ENCODE measurements at places on chromosomes 5 and 9.
A peak's percentile ranks its signal among the peaks of the same experiment; 100 is the strongest.

- no peak for DNase-seq
Observed at GRCh38 chr9:83274787-83275186, 211.8 kb upstream of the RASEF start.

- DNase-seq, result no peak
Observed at GRCh38 chr9:20373263-20373662, 249.0 kb downstream of the MLLT3 start.

GRCh38 chr5:33631786-33632185 is 191.0 kb downstream of the TARS1 start:
- DNase-seq, result no peak

DNA sequence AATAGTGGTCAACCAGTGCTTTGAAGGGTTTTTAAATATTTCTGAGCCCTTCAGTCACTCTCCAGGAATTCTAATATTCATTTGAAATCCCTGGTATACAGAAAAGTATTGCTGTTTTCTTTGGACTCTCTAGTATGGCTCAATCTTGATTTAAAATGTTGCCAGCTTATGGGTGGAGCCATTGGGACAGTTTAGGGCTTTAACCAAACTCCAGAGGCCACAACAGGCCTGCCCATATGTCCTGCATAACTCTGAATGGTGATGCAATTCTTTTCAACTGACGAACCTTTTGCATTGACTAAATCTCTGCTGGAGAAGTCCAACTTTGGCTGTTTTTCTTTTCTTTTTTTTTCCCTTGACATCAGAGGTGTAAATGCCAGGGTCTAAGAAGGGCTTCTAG is 10.3 kb upstream of the ANKHD1 start:
- DNase-seq, result peak; percentile 8

- DNase-seq, result no peak
Observed at GRCh38 chr9:78011049-78011448, 20.6 kb downstream of the GNAQ start.

DNA sequence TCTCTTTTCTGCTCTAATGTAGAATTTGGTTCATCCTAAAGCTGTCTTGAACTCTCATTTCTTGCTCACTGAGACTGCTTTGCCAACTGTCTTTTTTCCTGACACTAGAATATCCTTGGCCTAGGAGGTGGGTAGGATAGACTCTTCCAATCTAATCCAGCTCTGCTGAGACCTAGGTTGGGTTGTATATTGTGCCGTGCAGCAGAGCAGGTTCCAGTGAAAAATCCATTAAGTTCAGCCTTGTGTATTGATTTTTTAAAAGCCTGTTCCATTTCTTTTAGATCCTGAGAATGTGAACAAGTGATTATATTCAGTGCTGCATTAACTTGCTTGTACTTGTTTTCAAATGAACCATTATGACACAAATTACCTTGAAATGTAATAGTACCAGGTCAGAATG is 539.6 kb downstream of the LRRC70 start:
- no peak for DNase-seq

DNA sequence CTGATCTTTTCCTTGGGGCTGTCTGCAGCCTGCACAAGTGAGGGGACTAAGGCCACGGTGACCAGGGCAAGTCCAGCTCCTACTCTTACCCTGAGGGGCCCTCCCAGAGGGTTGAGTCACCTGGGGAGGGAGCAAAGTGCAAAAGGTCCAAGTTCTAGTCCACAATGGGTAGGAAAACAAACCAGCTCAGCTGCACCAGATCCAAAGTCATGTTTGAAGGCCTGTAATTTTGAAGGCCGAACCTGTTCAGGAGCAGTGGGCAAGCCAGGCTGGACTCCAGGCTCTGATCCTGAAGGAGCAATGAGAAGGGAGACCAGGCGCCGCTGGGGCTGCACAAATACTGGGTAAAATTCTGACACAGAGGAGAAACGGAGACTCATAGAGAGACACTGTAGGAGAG is 15.8 kb upstream of the TCF7 start:
- DNase-seq, result no peak

DNA sequence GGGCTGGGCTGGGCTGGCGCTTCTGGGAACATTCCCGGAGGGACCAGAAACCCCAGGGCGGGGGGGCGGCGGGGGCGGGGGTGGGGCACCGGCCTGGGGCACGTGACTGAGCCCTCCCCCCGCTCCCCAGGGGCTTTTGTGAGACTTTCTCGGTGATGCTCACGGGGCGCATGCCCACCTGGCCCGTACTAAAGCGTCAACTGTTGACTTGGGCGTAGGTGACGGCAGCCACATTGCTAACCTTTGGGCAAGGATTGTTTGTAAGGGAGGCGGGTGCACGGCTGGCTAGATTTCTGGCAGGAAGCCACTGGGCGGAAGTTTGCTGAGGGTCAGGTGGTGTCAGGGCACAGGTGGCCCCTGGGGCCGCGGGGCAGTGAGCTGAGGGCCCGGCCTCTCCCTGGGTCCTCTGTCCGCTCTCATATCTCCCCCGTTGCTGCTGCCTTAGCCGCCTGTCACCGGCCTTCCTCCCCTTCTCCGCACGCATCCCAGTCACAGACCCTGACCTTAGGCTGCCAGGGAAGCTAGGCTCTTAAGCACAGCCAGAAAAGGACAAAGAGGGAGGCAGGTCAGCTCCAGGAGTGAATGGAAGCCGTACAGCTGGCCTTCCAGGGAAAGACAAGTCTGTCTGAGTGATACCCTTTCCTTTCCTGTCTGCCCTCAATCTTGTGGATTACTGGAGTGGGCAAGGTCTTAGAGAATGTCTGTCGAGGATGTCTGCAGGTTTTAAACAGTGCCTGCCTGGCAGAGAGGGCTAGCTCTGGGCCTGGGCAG is 812 bp downstream of the CACFD1 start:
- DNase-seq, result no peak

GRCh38 chr5:1636981-1637638 is 113.3 kb upstream of the LPCAT1 start:
- DNase-seq, result no peak

DNA sequence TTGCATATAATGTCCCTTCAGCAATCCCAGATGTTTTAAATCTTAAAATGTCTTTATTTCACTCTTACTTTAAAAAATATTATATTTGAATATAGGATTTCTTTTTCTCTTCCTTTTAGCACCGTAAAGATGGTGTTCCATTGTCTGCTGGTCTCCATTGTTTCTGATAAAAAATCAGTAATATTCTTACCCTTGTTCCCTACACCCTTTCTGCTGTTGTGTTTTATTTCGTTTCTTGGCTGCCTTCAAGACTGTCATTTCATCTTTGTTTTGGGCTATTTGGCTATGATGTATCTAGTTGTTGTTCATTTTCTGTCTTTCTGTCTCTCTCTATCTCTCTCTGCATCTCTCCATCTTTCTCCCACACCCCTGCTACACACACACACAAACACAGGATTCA is 197.9 kb downstream of the IRX2 start:
- no peak for DNase-seq

DNA sequence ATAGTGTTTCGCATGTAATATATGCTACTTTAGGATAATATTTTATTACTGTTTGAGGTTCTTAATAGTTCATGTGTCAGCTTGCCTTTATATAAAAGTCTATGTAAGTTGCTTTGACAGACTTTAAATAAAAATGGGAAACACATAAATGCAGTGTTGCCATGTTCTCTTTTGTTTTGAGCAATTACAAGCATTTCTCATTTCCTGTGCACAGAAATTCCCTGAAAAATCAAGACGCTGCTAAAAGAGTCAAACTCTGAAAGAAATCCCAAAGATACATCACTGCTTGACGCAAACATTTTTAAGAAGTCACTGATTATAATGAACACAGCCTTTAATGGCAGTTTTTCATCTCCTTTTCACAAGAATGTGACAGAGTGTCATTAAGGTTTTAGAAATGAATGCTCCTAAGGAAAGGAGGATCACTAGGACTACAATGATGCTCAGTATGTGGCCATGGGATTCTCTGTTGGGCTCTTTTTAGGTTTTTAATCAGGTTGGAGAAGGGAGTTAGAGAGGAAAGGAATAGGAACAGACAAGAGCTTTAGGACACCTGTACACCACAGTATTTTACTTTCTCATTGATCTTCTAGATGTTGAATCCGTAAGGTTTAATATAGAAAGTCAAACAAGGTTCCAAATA is 29.4 kb downstream of the ZCCHC7 start:
- DNase-seq, result no peak

DNA sequence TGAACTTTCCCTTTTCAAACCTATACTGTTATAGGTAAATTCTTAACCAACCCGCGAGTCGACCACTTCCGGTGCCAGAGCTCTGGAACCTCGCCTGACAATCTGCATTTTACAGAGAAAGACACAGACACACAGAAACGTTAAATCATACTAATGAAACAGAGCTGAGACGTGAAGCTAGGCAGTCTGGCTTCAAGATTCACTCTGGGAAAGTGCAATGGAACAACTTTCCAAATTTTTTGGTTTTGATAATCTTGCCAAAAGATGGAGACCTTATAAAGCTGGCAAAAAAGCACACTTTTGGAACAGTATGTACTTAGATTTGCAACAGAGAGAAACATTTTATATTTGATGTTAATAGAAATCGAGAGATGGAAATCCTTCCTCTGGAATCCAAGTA is 15.9 kb upstream of the WNT8A start:
- DNase-seq, result no peak

GRCh38 chr5:13956471-13956870 is 12.0 kb upstream of the DNAH5 start:
- DNase-seq, result no peak

DNA sequence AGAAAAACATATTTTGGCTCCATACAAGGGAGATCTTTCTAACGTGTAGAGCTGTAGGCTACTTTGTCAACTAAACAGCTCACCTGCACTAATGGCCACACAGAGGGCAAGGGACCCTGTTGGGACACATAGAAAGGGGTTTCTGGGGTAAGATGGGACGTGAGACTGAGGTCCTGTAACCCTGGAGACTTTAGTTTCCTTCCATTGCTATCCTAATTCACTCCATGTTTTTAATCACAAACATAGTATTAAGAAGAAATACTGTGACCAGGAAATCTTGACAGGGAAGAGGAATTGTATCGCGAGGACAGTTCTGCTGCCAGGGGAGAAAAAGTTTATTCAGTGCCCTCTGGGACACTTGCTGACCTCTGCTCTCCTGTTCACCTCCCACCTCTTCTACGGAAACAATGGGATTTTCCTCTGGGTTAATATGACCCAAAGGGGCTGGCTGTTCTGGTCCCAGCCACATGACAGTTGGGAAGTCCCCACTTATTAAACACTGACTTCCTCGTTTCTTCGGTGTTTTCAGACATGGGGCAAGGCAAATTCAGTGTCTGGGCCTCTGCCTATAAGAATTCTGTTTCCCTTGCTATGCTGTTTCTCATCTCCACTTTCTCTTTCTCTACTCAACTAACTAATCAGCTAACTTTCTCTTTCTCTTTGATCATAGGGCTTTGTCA is 106.9 kb upstream of the SEMA6A start:
- DNase-seq, result no peak

GRCh38 chr5:167392240-167392639 is 899.2 kb upstream of the WWC1 start:
- DNase-seq, result no peak

DNA sequence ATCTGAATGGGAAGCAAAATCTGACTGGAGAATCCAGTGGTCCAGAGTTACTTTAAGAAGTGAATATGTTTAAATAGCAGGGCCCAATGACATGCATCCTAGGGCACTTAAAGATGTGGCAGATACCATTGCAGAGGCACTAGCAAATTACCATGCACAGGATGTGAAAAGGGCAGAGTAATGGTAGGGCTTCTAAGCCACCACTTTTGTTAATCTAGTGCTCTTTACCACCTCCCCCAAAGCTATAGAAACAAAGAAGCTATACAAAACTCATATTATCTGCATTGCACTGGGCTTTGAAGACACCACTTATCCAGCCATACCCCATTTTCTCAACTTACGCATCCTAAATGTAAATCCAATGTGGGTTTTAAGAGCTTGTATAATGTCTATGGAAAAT is 81.2 kb downstream of the ZCCHC7 start:
- DNase-seq, result no peak

GRCh38 chr5:41695920-41696582 is 174.2 kb downstream of the OXCT1 start:
- DNase-seq, result no peak

GRCh38 chr5:139276426-139276825 is 17.1 kb upstream of the MATR3 start:
- DNase-seq, result no peak

- no peak for DNase-seq
Observed at GRCh38 chr9:27460226-27461023, 63.7 kb upstream of the IFNK start.

DNA sequence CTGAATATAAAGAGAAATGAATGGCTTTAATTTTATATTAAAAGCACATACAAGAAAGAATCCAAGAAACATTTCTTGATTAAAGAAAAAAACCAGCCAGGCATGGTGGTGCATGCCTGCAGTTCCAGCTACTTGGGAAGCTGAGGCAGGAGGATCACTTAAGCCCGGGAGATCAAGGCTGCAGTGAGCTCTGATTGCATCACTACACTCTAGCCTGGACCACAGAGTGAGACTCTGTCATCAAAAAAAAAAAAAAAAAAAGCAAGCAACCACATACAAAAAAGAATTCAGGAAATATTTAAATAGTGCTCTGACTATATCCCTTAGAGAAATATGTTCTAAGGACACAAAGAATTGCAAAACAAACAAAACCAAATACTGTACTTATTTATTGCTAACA is 2.5 kb upstream of the PLAC8L1 start:
- DNase-seq, result no peak

GRCh38 chr9:34686732-34687131 is 4.3 kb downstream of the CCL19 start:
- no peak for DNase-seq

GRCh38 chr5:180294411-180294810 is 2.5 kb upstream of the MAPK9 start:
- DNase-seq, result no peak

GRCh38 chr9:134477342-134477925 is 151.2 kb downstream of the RXRA start:
- no peak for DNase-seq

DNA sequence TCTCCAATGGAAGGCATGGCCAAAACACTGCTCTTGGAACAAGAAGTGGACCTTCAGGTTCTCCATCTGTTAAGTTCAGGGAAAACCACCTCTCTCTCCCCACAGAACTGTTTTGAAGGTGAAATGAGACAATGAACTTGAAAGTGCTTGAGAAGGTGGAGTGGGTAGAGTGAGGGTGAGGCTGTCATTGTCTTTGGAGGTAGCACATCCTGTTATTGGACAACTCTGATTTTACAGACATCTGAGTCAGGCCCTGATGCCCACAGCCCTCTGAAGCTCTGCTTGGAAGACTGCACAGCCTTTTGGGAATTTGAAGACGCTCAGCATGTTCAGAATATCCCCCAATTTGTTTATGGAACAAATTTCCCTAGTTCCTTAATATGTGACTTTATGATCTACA is 27.6 kb upstream of the TEX48 start:
- DNase-seq, result no peak

GRCh38 chr9:115115924-115116323 is 2.0 kb downstream of the TNC start:
- DNase-seq, result no peak
